ENCODE measurements at places on chromosomes 2 and 18.

GRCh38 chr18:22466608-22467395 is 49.1 kb upstream of the CTAGE1 start:
- no peak for DNase-seq

- DNase-seq, result no peak
Observed at GRCh38 chr2:230640540-230641011, 72.1 kb upstream of the CAB39 start.

DNA sequence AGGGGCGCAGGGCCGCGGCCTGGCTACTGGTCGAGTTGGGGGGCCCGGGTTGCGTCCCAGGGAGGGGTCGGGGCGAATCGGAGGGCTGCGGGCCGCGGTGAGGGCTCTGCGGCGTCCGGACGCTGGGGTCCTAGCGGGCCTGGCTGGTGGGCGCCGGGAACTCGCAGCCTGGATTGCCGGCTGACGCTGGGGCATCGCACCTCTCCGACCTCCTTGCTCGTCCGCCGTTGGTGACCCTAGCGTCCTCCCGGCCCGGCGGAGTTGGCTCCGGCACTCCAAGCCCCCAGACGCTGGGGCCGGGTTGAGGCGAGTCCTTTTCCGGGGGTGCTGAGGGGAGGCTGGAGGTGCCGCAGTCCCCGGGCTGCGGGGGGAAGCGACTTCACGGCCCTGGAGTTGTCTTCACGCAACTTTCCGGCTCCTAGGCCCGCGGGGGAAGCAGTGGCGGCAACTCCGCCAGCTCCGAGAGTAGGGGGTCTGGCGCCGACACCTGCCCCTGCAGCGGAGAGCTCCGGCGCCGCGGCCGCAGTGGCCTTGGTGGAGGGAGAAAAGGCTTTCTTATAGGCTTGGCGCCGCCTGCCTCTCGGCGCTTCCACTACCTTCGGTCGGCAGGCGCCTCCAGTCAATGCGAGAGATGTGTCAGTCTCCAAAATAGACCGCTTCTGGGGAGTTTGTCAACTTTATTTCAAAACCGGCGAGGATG is 70.3 kb downstream of the HAUS1 start:
- DNase-seq, result no peak

DNA sequence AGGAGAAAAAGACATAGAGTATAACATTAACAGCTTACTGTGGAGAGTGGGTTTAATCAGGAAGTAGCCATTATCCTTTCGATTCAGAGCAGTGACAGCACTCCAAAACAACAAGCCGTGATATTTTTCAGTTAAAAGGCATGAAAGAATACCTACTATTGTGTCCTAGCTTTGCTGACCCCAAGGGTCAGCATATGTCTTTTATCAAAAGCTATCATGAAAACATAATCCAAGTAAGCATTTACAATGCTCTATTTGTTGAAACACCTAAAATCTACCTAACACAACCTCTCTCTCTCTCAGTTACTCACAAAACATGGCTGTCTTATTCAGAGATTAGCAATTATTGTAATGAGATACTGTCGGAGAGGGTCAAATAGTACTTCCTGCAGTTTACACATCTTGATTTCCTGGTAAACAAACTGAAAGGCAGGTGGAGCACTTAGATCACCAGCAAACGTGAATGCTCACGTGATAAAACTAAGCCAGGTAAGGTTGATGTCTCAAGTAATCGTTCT is 100.0 kb downstream of the BAZ2B start:
- DNase-seq, result peak; percentile 59

- DNase-seq, result no peak
Observed at GRCh38 chr2:77507657-77508056, 14.5 kb downstream of the LRRTM4 start.

DNA sequence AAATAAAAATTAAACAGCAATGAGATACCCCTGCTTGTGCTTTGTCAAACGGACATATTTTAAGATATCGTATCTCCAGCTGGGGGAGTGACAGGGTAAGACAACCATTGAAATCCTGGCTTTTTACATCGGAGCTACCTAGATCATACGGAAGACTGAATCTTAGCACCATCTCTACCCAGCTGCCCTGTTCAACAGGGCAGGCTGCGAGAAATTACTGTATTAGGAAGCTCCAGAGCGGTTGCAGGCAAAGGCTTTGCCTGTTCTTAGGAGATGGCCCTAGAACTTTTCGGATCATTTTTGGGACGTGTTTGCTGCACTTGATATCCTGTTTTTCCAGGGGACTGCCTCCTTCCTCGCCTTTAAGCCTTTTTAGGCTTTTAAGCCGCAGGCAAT is 2.0 kb upstream of the PRKCE start:
- DNase-seq, result no peak

- DNase-seq, result no peak
Observed at GRCh38 chr2:231928481-231928880, 2.3 kb upstream of the NPPC start.

GRCh38 chr2:46870051-46870839 is 45.4 kb downstream of the MCFD2 start:
- DNase-seq, result no peak

- peak; percentile 35 for DNase-seq
Observed at GRCh38 chr18:741931-742512, 29.6 kb upstream of the ENOSF1 start.

GRCh38 chr2:45191976-45192375 is 182.7 kb upstream of the SIX2 start:
- no peak for DNase-seq

DNA sequence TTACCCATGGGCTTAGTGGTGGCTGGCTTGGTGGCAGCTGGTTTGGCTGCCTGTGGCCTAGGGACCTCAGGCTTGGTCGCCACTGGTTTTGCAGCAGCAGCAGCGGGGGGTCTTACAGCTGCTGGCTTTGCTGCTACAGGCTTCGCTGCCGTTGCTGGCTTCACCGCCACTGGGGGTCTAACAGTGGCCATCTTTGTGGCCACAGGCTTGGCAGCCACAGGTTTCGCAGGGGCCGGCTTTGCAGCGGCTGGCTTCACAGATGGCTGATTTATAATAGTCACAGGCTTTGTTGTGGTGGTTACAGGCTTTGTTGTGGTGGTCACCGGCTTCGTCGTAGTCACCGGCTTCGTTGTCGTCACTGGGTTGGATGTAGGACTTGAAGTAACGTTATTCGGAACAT is 77.8 kb downstream of the COL6A3 start:
- no peak for DNase-seq

DNA sequence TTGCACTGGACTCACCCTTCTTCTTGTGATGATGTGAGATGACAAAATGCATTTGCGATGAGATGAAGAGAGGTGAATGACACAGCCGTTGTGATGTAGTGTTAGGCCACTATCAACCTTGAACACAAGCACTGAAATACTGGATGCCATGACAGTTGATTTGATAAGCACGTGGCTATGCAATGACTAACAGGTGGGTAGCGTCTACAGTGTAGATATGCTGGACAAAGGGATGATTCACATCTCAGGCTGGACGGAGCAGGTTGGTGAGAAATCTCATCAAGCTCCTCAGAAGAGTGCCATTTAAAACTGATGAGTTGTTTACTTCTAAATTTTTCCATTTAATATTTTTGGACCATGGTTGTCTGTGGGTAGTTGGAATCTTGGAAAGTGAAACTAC is 375.8 kb upstream of the LYPD1 start:
- DNase-seq, result no peak

- DNase-seq, result no peak
Observed at GRCh38 chr18:71106701-71107100, 817.9 kb downstream of the SOCS6 start.

DNA sequence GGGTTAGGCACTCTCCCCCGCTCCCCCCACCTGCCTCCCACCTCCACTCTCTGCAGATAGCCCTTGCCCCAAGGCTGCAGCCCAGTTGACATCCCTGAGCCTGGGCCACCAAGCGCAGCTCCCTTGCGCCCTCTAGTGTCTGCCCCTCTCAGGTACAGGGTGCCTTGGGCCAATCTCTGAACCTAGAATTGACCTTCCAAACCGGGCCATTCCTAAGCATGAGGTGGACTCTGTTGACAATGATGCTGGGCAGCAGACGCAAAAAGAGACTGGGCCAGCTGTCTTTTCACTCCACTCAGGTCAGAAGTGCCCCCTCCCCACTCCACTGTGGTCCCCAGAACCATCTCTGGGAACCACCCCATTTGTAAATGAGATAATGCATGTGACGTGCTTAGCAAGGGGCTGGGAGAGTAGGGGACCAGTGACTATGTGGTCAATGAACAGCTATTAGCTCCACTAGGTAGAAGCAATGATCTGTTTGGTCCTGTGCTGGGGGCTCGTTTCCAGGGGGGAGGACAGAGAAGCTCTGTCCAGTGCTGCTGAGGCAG is 43.3 kb upstream of the PLB1 start:
- DNase-seq, result peak; percentile 62

- no peak for DNase-seq
Observed at GRCh38 chr18:22347606-22348511, 69.9 kb downstream of the CTAGE1 start.

- DNase-seq, result no peak
Observed at GRCh38 chr18:50460716-50461115, 85.9 kb downstream of the SKA1 start.

DNA sequence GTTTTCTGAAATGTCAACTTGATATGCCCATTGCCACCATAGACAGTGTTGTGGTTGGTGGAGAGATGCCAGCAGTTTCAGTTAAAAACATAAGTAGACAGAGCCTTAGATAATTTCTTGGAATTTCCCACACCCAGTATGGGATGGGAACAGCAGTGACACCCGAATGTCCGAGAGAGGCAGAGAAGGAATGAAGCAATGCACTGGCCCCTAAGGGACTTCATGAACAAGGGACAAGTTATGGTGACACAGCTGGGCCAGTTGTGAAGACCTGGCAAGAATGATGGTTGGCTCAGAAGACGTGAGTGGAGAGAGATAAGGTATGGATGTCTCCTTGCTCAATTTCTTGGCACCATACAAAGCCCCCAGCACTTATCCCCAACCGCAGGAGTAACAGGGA is 165.2 kb upstream of the APCDD1 start:
- no peak for DNase-seq

- DNase-seq, result no peak
Observed at GRCh38 chr2:236557306-236558030, 12.2 kb upstream of the ACKR3 start.

- DNase-seq, result no peak
Observed at GRCh38 chr2:27701676-27702075, 38.0 kb downstream of the SLC4A1AP start.

GRCh38 chr2:59249441-59250306 is 1008.5 kb upstream of the FANCL start:
- DNase-seq, result no peak

DNA sequence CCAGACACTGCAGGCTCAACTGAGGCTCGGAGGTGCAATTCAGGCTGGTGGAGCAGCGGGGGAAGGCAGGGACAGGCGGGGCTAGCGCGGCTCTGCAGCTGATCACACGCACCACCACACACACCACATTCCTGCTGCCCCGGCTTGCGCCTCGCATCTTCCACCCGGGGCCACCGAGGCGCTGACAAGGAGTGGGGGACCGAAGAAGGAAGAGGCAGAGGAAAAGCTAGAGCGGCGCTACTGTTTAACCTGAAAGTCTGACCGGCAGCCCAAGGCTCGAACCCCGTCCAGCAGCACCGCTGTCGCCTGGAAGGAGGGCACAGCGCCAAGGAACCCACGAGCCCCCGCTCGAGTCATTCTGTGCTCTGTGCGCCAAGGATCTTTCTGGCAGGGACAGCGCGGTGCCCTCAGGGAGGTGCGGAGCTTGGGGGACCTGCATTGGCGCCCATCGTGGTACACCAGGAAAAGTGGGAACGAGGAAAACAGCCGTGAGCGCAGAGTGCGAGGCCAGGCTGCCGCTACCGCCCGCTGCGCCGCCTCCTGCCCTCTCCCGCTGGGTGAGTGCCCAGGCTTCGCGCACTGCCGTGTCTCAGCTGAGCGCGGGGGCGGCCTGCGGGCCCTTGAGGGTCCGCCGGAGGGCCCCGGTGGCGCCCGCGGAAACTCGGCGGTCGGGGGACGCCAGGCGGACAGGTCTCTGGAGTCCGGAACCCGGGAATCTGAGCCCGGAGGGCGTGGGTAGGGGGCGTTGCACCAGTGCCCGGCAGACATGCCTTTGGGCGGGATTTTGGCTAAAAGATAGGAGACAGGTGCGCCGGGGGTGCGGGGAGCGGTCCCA is 860 bp upstream of the KCNJ3 start:
- DNase-seq, result peak; percentile 39

GRCh38 chr2:150832686-150833085 is 345.2 kb upstream of the RND3 start:
- DNase-seq, result no peak

- DNase-seq, result no peak
Observed at GRCh38 chr2:174328114-174328960, 6.4 kb upstream of the SP9 start.

DNA sequence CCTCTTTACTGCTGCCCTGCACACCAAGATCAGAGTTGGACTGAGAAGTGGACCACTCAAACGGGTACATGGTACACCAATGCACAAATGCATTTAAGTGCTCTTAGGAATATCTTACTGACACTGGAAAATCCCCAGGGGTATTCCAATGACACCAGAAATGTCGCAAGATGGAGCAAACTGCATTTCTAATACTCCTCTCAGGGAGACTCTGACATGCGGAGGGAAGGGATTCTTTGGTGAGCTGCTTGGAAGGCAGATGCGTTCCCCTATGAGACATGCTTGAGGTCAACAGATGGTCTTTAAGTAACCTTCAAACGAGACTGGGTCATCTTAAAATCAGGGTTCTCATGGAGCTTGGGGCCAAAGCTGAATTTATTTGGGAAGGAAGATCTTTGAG is 521.8 kb upstream of the TCF4 start:
- no peak for DNase-seq

DNA sequence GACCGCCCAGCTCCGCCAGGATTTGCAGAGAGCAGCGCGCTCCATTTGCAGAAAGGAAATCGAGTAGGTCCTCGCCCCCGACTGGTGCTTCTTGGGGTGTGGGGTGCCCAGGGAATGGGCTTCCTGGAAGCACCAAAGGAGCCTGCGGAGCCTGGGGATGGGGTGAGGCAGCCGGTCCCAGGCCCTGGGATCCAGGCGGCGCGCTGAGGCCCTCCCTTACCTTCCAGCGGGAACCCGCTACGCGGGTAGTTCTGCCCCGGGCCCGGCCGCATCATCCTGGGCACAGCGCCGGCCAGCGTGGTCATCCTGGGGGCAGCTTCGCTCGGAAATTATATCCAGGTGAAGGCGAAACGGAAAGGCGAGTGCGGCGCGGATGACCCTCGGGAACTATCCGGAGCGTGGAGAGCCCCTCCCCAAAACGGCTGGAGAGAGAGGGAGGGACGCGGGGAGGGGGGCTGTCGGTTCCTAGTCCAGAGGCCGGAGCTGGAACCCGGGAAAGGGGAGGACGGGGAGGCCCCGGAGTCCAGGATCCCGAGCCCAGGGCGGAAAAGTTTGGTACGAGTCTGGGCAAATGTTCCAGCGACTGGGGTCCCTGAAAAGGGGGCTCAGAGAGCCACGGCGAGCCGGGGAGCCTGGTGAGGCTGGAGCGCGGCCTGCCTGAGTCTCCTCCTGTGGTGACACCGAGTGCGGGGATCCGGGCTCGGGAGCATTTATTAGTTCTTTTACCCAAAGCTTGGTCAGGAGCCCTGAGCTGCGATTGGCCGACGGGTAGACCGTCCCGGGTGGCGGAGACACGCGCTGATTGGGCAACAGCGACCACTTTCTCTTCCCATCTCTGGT is at the start of gene PAX3:
Gene PAX3, minus strand, starts transcription at position 688 of the 840 bp plus-strand sequence. Its CDS starts 383 bp downstream, at position 305.
- no peak for DNase-seq
